ENCODE measurements at places on chromosomes 2 and 18.

DNA sequence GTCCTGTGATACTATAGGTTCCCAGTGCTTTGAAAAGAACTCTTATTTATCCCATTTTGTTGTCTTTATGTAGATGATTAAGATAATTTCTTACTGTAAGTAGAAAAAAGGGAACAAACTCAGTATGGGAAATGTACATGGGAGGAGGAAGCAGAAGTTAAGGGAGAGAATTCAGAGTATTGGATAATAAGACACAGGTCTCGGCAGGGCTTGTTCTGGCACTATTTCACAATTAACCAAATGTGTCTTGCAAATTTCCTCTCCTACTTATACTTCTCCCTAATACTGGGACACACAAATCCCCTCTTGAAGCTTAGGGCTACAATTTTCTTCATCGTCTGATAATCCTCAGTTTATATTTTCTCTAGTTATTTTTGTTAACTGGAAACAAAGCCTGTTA is 744.0 kb downstream of the ADCYAP1 start:
- DNase-seq = no peak

DNA sequence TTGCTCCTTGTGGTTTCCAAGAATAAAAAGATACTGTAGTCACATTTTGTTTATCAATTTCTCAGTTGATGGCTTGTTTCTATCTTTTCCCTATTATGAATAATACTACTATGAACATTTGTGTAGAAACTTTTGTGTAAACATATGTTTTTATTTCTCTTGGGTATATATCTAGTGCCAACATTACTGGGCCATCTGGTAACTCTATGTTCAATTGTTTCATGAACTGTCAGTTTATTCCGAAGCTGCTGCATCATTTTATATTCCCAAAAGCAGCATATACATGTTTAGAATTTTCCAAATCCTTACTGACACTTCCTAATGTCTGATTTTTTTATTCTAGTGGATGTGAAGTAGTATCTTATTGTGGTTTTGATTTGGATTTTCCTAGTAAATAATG is 737.6 kb upstream of the TMEFF2 start:
- DNase-seq = no peak

DNA sequence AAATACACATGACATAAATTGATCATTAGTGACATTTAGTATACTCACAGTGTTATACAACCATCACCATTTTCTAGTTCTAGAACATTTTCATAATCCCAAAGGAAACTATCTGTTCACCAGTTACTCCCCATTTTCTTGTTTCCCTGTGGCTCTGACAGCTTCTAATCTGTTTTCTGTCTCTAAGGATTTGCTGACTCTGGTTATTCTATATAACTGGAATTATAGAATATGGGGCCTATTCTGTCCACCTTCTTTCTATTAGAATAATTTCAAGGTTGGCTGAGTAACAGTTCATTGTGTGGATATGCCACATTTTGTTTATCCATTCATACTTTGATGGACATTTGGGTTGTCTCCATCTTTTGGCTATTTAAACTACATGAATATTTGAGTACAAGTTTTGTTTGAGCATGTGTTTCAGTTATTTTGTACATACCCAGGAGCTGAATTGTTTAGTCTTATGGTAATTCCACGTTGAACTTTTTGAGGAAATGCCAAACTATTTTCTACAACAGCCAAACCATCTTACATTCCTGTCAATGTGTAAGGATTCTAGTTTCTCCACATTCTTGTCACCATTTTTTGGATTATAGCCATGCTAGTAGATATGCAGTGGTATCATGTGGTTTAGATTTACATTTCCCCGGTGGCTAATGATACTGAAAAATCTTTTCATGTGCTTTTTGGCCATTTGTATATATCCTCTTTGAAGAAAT is 20.5 kb downstream of the KIAA1328 start:
- DNase-seq = no peak

GRCh38 chr2:238894226-238894949 is 46.5 kb downstream of the TWIST2 start:
- no peak for DNase-seq

- DNase-seq = no peak
Measured at GRCh38 chr2:178202927-178203326, 8.6 kb downstream of the OSBPL6 start.

DNA sequence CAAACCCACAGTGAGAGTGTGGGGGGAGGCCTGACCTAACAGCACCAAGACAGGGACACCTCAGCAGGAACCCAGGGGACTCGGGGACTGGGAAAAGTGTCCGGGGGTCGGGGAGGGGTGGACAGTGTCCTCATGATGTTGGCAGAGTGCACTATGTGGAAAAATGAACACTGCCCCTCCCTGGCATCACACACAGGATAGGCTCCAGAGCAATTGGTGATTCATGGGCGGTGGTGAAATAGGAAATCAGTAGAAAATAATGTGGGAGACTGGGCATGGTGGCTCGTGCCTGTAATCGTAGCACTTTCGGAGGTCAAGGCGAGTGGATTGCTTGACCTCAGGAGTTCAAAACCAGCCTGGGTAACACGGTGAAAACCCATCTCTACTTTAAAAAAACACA is 3.6 kb upstream of the ANO7 start:
- no peak for DNase-seq

GRCh38 chr2:231104115-231104713 is 20.6 kb downstream of the HTR2B start:
- DNase-seq = peak; percentile 30

DNA sequence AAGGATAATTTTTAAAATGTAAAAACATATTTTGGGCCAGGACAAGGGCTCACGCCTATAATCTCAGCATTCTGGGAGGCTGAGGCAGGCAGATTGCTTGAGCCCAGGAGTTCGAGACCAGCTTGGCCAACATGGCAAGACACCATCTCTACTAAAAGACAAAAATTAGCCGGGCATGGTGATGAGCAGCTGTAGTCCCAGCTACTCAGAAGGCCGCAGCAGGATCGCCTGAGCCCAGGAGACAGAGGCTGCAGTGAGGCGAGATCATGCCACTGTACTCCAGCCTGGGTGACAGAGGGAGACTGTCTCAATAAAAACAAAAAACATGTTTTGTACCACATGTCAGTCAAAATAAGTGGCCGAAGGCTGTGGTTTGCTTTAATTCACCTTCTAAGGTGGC is 122.5 kb downstream of the HDAC4 start:
- no peak for DNase-seq

DNA sequence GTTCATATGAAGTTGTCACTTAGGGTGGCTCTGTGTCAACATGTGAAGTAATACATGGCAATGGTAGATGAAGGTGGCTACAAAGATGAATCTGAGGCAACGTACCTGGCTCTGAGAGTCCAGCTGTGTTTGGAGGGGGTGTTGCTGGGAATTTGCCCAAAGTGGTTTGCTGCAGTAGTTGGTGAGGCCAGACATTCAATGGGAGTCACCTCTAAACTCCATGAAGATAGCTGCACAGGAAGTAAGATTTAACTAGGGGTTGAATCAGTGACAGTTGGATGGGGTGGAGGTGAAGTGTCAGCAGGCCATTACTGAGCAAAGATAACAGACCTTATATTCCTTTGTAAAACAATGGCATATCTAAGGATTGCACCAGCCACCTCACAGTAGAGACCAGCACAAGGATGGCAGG is 71.8 kb downstream of the NUP35 start:
- no peak for DNase-seq

DNA sequence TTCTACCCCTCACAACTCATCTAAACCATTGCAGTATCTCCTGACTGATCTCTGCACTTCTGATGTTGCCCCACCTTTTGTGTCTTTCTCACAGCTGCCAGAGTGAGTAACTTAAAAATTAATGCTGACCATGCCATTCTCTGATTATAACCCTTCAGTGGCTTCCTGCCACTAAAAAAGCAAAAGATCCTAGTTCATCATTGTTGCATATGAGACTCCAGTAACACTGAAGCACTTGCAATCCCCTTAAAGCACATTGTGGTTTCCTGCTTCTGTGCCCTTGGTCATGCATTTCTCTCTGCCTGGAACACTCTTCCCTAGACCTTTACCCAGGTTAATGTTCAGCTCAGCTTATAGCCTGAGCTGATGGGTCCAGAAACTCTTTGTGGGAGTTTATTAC is 95.1 kb upstream of the WDSUB1 start:
- no peak for DNase-seq

GRCh38 chr2:205462681-205463345 is 219.5 kb upstream of the NRP2 start:
- no peak for DNase-seq

- DNase-seq = no peak
Measured at GRCh38 chr2:61995515-61995914, 90.0 kb downstream of the COMMD1 start.

DNA sequence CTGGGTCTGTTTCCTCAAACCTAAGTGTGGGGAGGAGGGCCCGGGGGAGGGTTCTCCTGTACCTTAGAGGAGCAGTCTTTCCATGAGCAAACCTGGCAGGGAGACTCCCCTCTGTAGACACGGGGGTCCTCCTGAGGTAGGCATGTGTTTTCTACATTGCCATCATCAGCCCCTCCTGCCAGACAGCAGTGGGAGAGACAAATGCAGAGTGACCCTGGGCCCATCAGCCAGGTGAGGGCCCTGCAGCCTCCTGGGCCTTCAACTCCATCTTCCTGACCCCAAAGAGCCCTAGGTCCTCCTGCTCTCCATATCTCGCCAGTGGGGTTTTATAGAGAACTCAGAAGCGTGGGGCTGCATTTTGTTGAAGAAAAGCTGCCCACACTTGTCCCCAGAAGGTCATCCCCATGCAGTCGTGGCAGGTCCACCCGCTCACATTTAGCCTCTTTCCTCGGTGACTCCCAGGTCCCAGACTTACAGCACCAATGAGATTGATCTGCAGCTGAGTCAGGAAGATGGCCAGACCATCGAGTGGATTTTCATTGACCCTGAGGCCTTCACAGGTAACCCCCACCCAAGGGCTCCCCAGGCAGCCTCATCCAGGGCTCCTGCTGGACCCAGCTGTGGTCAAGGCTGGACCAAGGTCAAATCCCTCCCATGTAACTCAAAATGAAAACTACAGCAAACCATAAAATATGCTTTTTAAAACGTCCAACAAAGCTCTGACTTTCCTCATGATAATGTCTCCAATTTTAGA is 2.6 kb downstream of the CHRNG start:
- no peak for DNase-seq

- no peak for DNase-seq
Measured at GRCh38 chr18:32042337-32042736, 23.7 kb downstream of the RNF125 start.

GRCh38 chr2:91477731-91478672 is 2786.5 kb downstream of the RPIA start:
- DNase-seq = no peak

- no peak for DNase-seq
Measured at GRCh38 chr2:233856184-233856583, 1.8 kb upstream of the HJURP start.

DNA sequence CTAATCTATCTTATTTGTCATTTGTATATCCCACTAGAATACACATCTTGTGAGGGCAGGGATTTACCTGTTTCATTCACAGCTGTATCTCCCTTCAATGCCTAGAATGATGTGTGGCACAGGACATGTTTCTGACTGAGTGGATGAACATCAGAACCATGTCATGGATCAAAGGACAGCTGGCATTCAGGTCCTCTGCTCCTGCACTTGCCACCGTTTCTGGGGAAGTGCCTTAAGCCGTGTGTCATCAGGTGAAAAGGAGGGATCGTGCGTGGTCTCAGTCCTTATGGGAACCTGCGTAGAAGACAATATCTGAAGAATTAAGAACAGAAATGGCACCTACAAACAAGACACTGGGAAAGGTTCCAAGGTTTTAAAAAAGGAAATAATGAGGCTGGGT is 206.1 kb upstream of the GATA6 start:
- no peak for DNase-seq

DNA sequence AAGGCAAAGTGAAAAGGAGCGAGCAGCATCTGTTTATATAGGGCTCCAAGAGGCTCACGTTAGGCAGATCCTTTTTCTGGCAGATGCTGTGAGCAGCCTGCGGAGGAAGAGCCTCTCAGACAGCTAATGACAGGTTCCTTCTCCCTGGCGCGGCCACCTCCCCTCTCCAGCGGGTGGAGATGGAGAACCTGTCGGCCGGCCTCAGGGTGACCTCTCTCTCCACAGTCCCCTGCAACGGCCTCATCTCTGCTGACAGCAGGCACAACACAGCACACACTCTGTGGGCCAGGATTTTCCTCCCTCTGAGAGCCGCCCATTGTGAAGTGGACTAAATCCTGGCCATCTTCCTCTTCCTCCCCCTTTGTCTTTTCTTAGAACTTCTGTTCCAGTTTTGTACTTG is 119.8 kb downstream of the PRKCE start:
- DNase-seq = no peak

DNA sequence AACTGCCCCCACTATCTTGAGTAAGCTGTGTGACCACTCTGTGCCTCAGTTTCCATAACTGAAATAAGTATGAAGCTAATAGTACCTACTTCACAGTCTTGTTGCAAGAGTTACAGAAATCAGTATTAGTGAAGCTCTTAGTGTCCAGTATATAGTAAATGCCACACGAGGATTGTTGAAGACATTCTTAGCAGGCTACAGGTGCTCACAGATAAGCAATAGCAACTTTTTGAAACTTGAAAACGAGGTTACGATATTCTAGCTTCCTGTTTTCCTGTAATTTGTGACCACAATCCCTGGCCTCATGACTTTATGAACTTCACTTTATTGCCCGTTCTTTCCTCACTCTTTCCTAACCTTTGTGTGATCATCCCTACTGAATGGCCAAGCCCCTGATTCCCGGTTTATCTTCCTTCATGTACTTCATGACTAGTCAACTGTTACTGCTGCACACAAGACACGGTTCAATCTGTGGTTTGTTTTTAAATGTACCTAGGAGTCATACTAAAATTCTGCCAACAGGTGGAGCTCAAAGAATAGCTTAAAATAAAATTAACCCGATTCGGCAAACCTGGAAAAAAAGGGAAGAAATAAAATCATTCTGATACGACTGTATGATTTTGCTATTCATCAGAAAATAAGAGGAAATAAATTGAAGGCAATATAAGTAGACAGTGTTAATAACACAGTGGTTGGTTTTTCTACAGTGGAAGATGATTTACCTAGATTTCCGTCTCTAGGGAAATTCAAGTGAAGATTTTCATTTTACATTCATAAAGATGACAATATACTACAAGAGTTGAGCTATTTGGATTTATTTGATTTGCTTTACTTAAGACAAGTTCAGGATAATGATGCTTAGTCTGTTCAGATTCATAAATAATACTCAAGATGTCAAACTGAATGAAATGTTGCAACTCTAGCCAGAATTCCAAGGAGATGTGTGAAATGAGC is 38.1 kb upstream of the STAT1 start:
- no peak for DNase-seq

DNA sequence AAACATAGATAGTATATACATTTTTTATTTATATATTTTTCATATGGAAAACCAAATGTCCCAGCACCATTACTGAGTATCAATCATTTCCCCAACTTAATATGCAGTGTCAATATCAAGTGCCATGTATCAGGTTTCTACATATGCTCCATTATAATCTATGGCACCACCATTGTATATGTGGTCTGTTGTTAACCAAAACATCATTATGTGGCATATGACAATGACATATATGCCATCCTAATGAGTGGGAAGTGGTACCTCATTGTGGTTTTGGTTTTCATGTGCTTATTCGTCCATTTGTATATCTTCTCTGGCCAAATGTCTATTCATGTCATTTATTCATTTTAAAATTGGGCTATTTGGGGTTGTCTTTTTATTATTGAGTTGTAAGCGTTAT is 9.2 kb downstream of the PTPN18 start:
- DNase-seq = no peak
